ENCODE measurements at places on chromosomes 12 and 14.

DNA sequence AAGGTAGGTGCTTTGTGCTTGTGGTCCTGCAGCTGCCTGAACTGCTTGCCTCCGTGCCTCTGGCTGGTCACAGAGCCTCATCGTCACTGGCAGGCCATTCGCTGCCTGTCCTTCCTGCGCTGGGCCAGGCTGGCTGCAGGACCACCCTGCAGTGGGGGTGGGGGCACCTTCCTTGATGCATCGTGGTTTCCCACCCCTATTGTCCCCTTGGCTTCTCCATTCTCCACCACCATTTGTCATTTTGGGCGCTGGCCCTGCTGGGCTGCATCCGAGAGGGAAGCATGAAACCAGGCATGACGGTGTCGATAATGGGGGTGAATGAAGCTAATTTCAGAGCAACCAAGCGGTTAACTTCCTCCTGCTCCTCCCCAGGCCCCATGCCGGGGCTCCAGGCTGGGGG lies 127.7 kb downstream of the NRXN3 start:
- DNase-seq: no peak

DNA sequence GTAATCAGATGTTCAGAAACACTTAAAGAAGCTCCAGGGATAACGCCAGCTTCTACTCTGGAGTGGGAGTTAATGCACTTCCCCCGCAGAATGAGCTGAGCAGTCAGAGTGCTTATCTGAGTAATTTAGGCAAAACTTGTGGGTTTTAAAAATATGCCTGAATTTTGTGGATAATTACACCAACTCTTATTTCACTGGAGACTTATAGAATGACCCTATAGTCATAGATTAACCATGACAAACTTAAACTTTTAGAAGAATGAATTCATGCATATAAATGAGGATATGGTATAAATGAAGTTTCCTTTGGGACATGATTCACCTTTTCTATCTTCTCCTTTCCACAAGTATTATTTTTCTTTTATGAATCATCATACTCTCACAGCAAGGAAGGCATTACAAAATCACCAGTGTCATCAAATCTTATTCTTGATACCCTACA lies 241.1 kb upstream of the FBXO33 start:
- DNase-seq: no peak

- DNase-seq: no peak
Measured at GRCh38 chr12:49046129-49046895, 14.3 kb downstream of the KMT2D start.

DNA sequence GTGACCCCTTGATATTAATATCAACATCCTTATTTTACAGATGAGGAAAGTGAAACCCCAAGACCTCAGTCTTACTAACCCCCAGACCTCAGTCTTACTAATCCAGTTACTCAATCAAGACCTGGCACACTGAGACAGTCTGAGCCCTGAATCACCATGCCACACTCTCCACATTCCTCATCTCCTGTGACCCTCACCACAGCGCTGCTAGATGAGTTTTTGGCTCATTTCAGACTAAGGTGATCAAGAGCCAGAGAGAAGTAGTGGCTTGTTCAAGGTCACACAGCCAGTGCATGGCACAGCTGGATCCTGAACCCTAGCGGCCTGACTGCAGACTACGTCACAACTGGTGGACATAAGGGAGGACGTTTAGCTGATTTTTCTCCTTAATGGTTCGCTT lies 579.2 kb downstream of the BCL11B start:
- DNase-seq: no peak

DNA sequence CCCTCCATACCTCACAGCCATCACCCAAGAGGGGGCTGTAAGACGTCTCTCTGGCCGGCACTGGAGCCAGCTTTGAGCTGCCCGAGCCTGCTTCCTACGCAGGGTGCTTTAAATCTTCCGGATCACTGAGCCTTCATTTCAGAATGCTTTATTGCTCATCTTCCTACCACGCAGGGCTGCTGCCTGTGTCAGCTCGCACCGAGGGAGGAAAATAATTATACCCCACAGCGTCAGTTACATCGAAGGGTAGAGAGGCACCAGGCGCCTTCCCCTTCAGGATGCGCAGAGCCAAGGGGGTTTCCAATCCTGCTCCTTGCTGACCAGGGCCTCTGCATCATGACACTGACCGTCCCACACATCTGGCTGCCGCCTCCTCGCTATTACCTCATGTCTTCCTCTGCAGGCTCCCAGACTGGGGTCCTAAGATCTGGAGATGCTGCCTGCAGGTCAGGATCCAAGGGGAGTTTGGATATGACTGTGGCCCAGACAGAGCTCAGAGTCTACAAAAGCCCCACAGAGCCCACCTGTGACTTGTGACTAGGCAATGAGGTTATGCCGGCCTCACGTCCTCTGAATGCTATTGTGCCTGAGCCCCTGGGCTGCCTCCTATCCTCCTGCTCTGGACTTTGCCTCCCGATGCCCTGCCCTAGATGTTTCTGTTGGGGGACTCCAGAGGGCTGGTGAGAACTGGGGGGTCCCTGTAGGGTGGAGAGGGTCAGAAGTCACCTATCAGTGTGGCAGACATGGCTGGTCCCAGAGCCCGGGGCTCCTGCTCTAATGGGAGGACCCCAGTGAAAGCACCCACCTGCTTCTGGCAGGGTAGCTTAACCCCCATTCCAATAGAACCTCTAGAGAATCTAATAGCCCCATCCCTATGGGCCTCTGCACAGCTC lies 220.3 kb upstream of the RTL1 start:
- DNase-seq: no peak

- no peak for DNase-seq
Measured at GRCh38 chr12:19778172-19778571, 338.9 kb downstream of the AEBP2 start.

DNA sequence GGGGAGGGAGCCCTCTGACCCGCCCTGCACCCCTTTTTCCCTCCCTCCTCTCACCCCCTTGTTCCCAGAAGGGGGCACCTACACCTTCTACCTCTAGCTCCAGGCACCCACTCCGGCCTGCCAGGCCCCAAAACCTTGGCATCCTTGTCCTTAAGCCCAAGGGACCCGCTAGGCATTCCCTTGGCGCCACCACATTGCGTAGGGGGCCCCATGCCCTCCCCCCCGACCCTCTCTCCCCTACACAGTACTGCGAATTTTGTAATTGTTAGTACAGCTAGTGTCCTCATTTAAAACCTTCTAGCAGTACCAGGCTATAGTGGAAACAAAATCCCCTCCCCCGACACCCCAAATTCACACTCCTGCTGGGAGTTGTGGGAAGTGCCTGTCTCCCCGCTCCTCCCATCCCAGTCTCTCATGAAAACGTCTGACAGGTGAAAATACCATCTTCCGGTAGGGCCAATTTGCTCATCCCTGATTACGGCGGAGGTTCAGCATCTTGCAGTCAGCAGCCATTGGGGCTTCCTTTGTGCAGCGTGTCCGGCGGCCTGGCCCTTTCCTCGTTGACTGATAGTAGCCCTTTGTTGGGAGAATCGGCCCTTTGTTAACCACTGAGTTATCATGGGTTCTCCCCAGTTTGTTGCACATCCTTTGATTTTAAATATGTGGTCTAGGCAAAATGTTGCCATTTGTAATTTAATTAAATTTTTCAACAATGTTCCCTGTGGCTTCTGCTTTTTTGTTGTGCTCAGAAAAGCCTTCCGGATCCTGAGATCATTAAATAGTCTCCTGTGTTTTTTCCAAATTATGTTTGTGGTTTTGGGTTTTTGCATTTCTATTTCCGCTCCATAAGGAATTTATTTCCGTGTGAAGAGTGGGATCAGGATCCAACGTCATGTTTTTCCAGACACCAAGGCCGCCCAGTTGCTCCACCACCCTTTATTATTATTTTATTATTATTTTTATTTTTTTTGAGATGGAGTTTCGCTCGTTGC lies 7.9 kb upstream of the CEP170B start:
- DNase-seq: no peak

GRCh38 chr14:69581316-69581935 lies 6.8 kb upstream of the CCDC177 start:
- no peak for DNase-seq

GRCh38 chr12:57133916-57134315 lies 5.6 kb downstream of the LRP1 start:
- DNase-seq: no peak

GRCh38 chr14:55059333-55059732 lies 7.9 kb downstream of the MAPK1IP1L start:
- no peak for DNase-seq

GRCh38 chr12:6074979-6075585 lies 49.4 kb downstream of the VWF start:
- DNase-seq: no peak

DNA sequence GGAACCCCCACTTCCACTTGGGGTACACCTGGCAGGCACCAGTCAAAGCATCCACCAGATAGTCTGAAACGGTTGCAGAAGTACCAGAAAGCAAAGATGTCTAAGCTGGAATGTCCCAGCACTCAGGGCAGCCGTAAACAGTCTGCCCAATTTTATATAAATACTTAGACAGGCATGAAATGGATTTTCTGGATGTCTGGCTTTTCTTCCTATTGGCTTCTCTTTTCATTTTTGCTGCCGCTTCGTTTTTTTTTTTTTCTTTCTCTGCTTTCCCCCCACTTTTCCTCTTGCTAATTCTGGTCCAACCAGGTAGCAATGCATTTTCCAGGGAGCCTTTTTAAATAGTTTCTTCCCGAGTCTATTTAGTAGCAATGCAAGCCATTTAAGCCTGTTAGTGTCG lies 167.7 kb downstream of the GCH1 start:
- no peak for DNase-seq

DNA sequence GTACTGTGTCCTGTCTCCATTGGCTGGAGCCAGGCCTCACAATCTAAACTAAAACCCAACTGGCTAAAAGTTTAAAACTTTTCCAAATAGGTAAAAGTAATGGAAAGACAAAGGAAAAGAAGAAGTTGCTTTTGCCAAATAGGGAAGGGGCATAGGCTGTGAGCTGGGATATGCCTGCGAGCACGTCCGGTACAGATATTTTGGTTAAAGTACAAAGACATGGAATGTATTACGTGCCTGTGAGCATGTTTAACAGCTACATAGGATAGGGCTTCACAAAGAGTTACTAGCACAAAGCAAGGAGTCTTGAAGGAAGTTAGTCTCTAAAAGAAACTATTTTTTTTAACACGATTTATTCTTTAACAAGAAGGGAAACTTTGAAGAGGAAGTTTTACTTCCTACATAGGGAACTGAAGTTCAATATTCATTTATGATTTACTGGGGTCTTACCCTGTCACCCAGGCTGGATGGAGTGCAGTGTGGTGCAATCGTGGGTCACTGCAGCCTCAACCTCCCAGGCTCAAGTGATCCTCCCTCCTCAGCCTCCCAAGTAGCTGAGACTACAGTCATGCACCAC lies 41.9 kb upstream of the INF2 start:
- DNase-seq: no peak
